ENCODE measurements at places on chromosomes 3 and 15.

- DNase-seq = no peak
These were observed 49.8 kb downstream of the RUBCN start for GRCh38 chr3:197686899-197687298.

GRCh38 chr3:190596349-190597285 is 82.7 kb downstream of the IL1RAP start:
- DNase-seq = no peak

GRCh38 chr3:71112576-71112975 is 471.0 kb downstream of the FOXP1 start:
- no peak for DNase-seq

DNA sequence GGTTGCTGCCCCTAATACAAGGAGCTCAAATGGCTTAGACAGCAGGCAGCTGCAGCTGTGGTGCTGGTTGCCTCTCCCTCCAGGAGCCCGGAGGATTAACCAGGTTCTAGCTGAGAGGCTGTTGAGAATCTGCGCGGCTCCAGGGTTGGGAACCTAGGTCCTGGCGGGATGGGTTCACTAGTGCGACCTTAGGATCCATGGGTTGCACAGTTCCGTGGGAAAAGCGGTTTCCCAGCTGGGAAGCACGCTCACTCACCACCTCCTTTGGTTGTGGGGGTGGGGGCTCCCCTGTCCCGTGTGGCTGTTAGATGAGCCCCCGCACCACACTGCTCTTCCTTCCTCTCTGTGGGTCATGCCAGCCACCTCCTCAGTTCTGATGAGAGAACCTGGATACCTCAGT is 375.1 kb upstream of the ARRDC4 start:
- DNase-seq = no peak

DNA sequence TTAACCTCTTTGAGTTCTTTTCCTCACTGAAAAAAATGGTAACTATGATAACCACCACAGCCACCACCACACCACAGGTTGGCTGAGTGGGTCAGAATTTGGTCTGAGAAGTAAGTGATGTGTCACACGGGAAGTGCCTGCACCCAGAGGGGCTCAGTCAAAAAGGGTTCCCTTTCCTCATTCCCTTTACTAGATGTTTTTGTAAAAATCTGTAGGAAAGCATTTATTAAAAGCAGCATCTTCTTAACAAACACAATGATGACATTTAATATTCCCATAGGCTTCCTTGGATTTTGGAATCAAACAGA is 23.2 kb downstream of the CFAP92 start:
- DNase-seq = no peak

- no peak for DNase-seq
These were observed 1.6 kb downstream of the GP9 start for GRCh38 chr3:129061888-129062834.

DNA sequence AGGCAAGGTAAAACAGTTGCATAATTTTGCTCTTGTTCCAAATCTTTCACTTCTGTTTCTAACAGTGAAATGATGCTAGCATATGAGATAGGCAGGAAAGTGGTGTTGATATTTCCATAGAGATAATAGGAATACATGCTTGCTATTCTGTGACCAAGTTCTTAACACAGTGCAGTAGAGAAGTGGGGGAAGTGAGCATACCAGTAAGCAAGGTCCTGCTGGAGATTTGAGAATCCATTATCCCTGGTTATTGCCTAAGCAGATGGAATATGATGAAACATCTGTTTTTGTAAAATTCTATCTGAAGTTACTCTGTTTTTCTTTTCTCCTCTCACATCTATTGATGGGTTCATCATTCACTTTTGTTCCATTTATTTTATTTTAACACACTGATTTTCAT is 28.7 kb downstream of the USP8 start:
- DNase-seq = no peak

GRCh38 chr3:6770397-6770690 is 90.6 kb upstream of the GRM7 start:
- no peak for DNase-seq

GRCh38 chr15:74833376-74834107 is 7.1 kb downstream of the CPLX3 start:
- no peak for DNase-seq

DNA sequence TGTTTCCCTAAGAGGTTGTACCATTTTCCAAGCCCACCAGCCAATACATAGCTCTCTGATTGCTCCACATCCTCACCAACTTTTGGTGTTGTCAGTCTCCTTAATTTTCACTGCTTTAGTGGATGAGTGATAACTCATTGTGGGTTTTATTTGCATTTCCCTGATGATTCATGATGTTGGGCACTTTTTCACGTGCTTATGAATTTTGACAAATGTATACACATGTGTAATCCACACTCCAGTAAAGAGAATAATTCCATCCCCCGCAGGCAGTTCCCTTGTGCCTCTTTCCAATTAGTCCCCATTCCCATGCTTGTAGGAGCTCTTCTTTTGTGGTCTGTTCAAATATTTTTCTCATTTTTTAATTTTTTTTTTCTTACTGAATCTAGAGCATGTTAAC is 52.4 kb downstream of the ANP32A start:
- no peak for DNase-seq

- DNase-seq = peak; percentile 15
These were observed 259.9 kb upstream of the ATP11B start for GRCh38 chr3:182533394-182533793.

- DNase-seq = no peak
These were observed 24.1 kb downstream of the SIDT1 start for GRCh38 chr3:113556316-113556945.

DNA sequence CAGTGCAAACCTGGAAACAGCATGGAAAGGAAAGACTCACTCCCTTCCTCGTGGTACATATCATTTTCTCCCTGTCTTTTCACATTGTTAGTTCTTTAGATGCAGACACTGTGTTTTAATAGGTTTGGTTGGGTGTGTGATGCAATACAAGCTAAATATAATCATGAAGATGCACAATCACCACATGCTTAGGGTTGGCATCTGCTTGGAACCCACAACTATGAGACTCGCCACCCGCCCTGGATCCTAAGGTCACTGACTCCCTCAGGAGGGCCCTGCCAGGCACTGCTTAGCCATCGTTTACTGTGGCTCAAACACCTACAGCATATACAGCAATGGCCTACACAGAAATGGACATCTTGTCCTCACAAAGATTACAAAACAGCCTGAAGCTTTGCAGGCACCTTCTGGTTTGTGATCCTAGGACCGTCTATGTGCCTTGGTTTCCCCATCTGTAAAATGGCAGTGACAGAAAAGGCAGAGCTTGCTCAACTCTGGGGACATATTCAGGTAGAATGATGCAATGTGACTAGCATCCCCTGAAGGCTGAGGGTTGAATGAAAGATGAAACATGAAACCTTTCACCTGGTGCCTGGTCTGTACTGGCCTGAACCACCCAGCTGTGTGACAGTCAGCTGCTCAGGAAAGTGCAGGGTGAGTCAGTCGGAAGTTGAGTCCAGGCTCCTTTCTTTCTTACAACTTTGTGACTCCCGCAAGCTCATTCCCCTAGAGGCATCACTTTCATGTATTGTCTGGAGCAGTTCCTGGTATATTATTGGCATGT is 123.6 kb upstream of the PFN2 start:
- DNase-seq = no peak

- DNase-seq = peak; percentile 78
These were observed 16.1 kb downstream of the SH2D7 start for GRCh38 chr15:78108300-78109084.

GRCh38 chr15:80439140-80439539 is 35.0 kb downstream of the ARNT2 start:
- no peak for DNase-seq

DNA sequence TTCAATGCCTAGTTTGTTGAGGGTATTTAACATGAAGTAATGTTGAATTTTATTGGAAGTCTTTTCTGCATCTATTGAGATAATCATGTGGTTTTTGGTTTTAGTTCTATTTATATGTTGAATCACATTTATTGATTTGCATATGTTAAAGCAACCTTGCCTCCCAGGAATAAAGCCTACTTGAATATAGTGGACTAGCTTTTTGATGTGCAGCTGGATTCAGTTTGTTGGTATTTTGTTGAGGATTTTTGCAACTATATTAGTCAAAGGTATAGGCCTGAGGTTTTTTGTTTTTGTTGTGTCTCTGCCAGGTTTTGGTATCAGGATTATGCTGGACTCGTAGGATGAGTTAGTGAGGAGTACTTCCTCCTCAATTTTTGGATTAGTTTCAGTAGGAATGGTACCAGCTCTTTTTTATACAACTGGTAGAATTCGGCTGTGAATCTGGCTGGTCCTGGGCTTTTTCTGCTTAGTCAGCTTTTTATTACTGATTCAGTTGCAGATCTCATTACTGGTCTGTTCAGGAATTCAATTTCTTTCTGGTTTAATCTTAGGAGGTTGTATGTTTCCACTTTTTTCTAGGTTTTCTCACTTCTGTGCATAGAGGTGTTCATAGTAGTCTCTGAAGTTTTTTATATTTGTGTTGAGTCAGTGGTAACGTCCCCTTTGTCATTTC is 209.8 kb upstream of the RBMS3 start:
- DNase-seq = no peak

GRCh38 chr3:52345521-52346109 is 29.5 kb downstream of the DNAH1 start:
- DNase-seq = no peak

- DNase-seq = no peak
These were observed 27.4 kb downstream of the ARIH2 start for GRCh38 chr3:48945891-48946549.

GRCh38 chr15:60551781-60552161 is 72.8 kb upstream of the ICE2 start:
- DNase-seq = no peak

DNA sequence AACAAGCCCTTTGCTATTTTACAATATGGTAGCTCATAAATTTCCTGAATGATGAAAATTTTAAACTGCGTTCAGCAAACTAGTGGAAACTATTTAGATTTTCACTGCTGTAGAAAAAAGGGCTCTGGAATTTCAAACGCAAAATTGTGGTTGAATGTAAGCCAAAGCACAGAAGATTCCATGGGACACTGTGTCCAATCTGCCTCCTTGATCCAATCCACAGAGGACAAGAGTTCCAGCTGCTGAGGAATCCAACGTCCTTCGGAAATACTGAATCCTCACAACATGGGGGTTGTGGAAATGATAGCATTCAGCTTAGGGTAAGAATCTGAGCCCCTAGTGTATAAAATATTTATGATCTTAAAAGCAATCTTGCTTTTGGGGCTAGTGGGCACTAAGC is 161.0 kb downstream of the PLD1 start:
- no peak for DNase-seq

DNA sequence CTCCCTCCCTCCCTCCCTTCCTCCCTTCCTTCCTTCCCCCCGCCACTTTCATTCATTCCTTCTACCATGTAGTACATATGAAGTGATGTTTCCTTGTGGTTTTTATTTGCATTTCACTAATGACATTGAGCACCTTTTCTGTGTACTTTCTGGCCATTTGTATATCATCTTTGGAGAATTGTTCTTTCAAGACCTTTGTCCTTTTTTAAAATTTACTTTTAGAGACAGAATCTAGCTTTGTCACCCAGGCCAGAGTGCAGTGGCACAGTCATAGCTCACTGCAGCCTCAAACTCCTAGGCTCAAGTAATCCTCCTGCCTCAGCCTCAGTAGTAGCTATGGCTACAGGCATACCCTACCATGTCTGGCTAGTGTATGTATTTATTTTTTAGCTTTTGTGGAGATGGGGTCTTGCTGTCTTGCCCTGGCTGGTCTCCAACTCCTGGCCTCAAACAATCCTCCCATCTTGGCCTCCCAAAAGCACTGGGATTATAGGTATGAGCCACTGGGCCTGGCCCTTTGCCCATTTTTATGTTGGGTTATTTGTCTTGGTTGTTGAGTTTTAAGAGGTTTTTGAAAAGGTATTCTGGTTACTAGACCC is 42.0 kb upstream of the CTDSPL2 start:
- DNase-seq = no peak

DNA sequence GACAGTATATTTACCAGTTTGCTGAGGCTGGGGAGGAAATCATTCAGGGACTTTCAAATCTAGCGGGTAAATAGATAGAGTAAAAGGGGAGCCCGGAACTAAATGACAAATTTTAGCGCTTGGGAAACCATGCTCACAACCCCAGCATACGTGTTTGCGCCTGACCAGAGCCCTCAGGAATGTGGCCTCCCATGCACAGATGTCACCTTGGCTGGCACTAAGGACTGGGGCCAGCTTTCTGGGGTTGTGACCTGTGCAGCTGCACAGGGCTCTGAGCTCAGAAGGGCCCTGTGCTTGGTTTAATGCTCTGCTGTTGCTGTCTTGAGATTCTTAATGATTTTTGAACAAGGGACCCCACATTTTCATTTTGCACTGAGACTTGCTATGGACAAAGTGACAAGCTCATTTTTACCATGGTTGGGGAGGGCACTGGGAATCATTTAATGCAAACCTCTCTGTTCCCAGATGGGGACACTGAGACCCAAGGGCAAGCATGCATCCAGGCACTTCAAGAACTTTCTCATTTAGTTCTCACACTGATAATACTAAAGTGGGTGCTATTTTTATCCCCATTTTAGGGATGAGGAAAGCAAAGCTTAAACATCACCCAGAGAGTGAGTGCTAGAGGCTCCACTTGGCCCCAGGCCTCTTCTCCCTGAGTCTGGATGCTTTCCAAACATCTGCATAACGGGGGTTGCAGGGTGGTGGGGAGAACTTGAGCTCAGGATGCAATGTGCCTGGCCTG is 44.1 kb upstream of the FAM107A start:
- DNase-seq = no peak

Data from NCI-H446 (cell line).